Progenitor cell of endocrine pancreas (in vitro differentiated cells): ENCODE measurements at places on chromosomes 1 and 21.

DNA sequence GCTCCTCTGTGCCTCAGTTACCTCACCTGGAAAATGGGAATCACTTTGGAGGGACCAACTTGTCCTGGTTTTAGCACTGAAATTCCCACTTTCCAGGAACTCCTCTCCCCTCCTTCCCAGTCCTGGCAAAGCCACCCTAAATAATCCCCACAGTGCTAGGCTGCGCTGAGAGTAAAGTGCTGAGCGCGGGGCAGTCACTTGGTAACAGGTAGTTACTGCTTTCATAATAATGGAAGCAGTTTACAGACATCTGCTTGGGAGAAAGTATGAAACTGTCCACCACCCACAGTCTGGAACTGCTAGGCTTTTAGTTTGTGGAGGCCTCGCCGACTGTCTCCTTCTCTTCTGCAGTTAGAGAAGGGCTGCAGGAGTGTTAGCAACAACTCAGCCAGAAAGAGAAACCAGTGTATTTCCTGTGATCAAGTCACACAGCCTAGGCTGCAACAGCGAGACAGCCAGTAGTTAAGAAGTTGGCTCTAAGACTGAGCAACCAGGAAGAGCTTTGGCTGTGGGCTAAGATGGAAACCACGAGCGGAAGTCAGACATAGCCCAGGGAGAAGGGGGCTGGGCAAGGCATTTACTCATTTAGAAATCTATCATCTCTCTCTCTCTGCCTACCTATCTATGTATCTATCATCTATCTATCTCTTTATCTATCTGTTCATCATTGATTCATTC, 30.8 kb upstream of the ABCG1 start:
- no peak for DNase-seq

GRCh38 chr1:1086911-1087341, 12.8 kb upstream of the RNF223 start:
- DNase-seq, result no peak

GRCh38 chr1:205748403-205749233, 1.4 kb downstream of the NUCKS1 start:
- DNase-seq, result no peak

DNA sequence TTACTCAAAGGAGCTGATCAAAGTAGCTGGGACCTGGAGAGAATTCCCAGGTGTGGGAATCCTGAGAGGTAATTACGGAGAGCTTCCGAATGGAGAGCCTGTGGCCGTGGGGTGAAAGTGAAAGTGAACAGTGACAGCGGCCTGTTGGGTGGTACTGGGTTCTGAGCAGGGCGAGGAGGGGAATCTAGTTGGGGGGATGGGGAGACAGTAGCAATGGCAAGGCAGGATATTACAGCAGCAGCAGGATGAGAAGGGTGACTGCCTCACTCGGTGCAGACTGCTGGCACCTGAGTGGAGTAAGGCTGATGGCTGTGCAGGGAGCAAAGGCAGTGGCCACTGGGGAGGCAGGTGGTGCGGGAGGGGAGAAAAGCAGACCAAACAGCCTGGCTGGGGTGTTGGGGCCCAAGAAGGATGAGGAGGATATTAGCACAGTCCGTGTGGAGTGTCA, 70.3 kb upstream of the PRDX6 start:
- DNase-seq, result no peak

DNA sequence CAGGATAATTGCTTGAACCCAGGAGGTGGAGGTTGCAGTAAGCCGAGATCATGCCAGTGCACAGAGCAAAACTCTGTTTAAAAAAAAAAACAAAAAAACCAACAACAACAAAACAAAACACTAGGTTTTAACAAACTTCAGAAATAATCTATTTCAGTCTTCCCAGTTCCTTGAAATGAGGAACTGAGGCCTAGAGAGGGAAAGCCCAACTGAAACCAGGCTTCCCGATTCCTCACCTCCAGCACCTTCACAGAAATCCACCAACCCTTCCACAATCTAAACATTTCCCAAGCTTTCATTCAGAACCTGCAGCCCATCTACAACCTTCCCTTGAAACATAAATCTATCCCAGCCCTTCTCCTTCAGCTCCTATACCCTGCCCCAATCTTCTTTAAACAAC, 612 bp upstream of the CD52 start:
- DNase-seq, result no peak

DNA sequence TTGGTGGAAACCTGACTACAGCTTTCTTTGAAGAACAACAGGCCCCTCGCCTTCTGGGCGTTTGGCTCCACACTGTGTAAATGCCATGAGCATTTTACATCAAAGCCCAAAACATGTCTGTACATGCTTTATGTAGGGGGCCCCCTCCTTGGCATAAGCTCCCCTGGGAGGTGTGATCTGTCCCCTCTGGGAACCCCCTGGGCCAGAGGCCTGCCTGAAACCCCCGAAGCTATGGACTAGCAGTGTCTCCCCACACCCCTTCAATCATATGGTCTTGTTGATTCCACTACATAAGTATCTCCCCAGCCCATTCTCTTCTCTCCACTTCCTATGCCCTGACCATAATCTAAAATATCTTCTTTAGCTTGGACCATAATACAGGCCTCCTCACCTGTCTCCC, 241.5 kb downstream of the C1orf94 start:
- no peak for DNase-seq

- DNase-seq, result no peak
Measured at GRCh38 chr1:174366946-174367345, 80.8 kb upstream of the GPR52 start.

DNA sequence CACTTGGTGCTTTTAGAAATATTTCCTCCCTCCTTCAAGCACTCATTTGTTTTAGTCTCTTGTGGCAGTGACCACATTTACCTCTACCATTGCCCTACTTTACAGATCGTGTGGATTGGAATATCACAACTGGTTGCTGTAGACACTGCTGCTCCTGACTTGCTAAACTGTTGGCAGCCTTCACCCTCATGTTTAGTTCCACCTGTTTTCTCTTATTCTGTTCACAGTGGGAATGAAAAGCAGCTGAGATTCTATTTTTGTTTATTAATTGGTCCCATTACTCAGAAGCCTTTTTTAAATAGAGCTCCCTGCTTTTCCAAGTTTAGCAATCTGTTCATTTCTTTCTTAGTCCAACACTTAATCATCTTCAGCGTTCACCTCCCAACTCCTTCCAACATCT, 308.9 kb downstream of the RWDD3 start:
- DNase-seq, result no peak

DNA sequence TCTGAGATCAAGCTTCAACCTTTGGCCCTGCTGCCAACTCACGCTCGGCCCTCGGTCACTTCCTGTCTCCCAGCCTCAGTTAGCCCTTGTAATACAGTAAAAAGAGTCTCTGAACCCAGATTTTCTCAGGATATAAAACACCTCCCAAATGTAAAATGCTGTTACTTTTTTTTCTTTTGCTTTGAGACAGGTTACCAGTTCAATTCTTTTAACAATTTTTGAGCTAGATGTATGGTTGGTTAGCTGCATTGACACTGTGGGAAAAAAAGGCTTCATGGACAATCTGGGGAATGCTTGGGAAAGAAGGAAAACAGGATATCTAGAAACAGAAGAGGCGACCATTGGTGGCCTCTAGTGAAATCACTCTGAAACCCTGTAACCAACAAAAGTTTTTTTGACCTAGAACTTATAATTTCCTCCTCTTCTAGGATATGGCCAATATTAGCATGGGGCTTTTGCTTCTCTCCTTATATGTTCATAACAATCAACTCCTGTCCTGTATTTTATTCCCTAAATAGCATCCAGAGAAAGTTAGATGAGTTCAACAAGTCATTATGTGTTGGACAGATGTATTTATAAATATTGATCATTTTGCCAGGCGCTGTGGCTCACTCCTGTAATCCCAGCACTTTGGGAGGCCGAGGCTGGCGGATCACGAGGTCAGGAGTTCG, 1.3 kb downstream of the CMPK1 start:
- DNase-seq, result no peak

GRCh38 chr1:66175098-66175497, 358.9 kb upstream of the SGIP1 start:
- no peak for DNase-seq
